GM13976 (cell line): ENCODE measurements at places on chromosomes 12 and 14.

GRCh38 chr12:58765076-58765475 lies 155.2 kb downstream of the LRIG3 start:
- no peak for DNase-seq

GRCh38 chr14:101844219-101844618 lies 82.7 kb downstream of the PPP2R5C start:
- no peak for DNase-seq

- DNase-seq: peak; percentile 32
Measured at GRCh38 chr12:7907009-7907408, 29.0 kb downstream of the SLC2A3 start.

DNA sequence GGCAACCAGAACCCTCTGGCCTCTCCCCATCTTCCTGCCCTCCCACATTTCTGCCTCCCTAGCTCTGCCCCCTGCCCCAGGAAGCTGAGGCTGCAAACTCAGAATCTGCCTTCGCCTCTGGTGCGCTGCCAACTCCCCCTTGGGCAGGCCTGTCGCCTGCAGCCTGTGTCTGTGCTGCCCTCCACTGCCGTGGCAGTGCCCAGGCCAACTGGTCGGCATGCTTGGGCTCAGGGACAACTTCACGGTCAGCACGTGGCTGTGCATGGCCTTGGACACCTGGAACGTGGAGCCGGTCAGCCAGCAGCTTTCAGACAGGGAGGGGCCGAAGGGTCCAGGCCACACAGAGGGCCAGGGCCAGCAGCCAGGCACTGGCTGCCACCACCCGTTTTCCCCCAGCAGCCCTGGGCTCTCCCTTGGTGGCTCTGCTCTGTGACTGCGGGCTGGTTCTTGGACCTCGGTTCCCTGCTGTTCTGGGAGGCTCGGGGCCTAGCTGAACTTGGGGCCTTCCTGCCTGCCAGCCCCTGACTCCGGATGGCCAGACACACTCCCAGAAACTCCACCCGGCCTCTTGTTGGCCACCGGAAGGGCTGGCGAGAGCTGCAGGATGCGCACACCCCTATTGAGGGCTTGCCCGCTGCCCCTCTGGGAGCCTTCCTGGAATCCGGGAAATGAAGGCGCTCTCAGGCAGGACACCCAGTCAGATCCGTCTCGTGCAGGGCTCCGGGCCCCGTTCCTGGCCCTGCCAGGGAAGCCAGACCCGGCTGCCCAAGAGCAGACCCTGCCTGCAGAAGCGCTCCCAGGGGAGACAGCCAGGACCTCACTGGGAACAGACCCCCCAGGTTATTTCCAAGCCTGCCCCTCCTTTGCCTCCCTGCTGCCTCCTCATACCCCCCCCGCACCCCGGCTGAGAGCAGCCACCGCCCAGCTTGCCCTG lies 34.2 kb upstream of the PPP1R13B start:
- no peak for DNase-seq

DNA sequence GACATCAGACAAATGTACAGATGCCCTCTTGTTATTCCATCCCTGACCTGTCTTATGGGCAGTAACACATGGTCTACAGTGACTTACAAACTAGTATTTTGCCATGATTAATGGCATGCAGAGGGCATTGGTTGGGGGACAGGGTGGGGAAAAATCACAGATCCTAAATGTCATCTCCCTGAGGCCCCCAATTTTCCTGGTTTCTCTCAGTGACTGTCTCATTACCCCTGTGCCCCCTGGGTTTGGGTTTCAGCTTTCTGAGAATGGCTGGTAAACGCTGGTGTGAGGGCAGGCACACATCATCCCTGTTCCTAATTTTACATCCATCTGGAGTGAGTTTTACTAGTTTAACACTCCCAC lies 10.1 kb downstream of the KRT76 start:
- no peak for DNase-seq

- DNase-seq: no peak
Measured at GRCh38 chr14:91985521-91986255, 38.2 kb upstream of the FBLN5 start.

- no peak for DNase-seq
Measured at GRCh38 chr14:92897922-92898565, 24.9 kb upstream of the CHGA start.

DNA sequence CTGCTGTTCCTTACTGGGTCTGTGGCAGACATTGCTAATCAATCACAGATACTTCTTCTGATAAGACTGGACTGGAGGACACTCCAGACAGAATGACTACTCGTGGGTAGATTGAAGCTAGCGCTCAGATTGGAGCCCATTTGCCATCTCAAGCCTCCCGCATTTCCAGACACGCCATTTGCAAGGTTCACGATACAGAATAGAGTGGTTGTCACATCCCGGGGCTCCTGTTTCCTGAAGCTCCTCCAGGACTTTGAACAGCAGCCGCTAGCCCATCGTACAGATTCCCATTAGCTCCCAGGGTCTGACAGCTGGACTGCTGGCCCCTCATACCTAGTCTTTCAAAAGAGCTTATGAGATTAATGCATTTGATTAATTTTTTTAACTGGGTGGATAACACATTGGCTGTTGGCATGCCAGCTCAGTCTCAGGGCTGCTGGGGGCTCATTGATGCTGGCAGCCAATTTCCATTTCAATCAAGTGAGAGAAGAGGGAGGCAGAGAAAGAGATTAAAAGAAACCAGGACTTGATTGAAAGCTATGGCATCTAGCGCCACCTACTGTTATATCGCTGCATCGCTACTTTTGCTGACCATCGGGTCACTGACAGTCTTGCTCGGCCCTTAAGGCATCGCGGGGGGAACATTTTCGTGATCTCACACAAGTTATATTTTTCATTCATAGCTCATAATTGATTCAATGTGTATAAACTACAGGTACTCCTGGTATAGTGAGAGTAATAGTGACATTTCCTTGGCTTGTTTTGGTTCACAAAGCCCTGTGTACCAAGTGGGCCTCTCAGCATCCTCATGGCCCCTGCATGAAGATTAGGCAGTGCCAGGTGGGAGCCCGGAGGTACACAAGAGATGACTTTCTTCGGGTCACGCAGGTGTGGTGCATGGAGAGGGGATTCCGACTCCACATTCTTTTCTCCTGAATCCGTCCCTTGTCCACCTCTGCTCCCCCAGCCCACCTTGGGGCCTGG lies 78.6 kb downstream of the CCDC60 start:
- peak; percentile 62 for DNase-seq

DNA sequence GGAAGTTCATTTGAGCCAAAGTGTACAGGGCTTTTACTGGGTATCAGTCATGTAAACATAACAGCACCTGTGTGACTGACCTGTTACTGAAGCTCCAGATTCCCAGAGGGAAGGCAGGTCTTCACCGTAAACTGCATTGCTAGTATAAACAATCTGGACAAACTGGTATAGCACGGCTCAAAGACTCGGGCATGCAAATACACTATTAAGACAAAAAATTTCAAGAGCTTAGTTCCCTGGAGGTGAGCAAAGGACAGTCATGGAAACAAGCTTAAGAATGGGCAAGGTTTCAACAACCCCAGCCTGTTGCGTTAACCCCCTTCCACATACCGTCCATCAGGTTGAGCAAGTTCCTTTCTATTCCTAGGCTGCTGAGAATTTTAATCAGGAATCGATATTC lies 9.4 kb downstream of the PARP11 start:
- DNase-seq: no peak

- no peak for DNase-seq
Measured at GRCh38 chr14:46902837-46903236, 251.3 kb upstream of the RPL10L start.

GRCh38 chr12:47955059-47955458 lies 8.3 kb upstream of the TMEM106C start:
- no peak for DNase-seq

GRCh38 chr12:91983935-91984334 lies 161.7 kb downstream of the BTG1 start:
- no peak for DNase-seq

DNA sequence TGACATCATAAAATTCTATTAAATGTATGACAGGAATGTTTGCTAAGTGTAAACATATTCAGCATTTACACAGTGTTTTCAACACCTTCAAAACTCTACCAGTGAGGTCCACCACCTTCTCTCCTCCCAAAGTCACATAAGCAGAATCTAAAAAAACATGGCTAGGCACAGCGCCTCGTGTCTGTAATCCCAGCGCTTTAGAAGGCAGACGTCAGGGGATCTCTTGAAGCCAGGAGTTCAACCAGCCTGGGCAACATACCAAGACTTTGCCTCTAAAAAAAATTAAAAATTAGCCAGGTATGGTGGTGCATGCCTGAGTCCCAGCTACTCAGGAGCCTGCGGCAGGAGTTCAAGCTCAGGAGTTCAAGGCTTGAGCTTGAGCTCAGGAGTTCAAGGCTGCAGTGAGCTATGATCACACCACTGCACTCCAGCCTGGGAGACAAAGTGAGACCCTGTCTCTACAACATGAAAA lies 30.0 kb downstream of the NUMB start:
- DNase-seq: no peak

DNA sequence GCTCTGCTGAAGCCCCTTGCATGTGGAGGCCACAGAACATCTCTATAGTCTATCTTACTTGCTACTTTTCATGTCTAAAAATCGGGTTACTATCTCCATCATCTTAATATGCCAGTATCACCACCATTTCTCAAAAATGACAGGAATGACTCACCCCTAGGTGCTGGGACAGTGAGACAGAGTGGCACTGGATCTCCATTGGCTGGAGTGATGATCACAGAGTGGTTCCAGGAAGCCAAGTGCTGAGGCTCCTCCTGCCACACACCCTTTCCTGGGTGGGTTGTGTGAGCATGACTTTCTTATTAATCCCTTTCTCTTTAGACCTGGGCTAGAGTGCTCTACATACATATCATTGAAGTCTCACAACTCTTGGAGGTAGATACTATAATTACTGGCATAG lies 3.3 kb upstream of the ASCL1 start:
- no peak for DNase-seq

DNA sequence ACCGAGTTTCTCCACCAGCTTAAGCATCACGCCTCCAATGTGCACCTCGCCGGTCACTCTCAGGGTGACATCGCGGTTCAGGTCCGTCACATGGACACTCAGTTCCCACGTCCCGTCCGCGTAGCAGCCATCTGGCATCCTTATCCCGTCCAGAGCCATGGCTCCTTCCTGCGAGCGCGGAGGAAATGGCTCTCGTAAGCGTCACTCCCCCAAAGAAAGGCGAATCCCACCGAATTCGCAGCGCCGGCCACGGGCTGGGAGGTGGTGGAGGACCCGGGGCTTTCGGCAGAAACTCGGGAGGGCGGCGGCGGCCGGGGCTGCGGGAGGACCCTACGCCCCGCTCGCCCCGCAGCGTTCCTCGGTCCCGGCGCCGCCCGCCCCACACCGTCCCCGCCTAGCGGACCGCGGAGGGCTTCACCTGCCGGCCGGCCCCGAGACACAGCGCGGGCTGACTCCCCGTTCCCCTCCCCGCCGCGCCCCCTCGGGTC lies 396 bp downstream of the FERMT2 start:
- DNase-seq: no peak
